Left lung (tissue), 14 donors: ENCODE measurements at places on chromosomes 12 and 14. TPM values are rescaled to one million over a fixed set of nuclear protein-coding genes. Genes with fewer than 3 reads are reported as not detected.
A peak's percentile ranks its signal among the peaks of the same experiment; 100 is the strongest.

- no peak for DNase-seq
These were observed 11.9 kb downstream of the ESPL1 start for GRCh38 chr12:53279888-53280498.

Gene FGF23
- 0.12 TPM for polyA plus RNA-seq

- DNase-seq, result no peak
These were observed 227.9 kb downstream of the SLC25A21 start for GRCh38 chr14:36944307-36945010.

Gene FAM90A1
- polyA plus RNA-seq, result 3.2 TPM

- no peak for DNase-seq
These were observed 33.9 kb downstream of the BHLHE41 start for GRCh38 chr12:26090836-26091510.

DNA sequence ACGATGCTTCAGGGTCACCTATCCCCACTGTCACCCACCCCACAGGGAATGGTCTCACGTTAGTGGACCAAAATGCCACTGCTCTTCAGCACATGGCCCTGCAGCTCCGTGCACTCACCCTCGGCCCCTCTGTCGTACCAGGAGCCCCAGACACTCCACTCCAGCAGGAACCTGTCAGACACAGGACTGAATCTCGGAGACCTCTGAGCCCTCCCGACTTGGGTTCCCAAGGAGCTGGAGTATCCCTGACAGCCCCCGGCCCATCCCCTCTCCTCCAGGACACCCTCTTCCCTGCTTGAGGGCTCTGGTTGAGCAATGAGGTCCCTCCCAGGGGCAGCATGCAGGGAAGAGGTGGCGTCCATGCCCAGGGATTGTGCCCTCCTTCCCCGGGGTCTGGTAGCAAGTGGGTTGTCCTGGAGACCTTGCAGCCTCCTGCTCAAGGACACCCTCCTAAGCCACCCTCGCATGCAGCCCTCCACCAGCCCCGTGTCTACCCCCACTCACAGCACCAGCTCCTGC, 20.4 kb upstream of the LRTM2 start:
- DNase-seq, result no peak

DNA sequence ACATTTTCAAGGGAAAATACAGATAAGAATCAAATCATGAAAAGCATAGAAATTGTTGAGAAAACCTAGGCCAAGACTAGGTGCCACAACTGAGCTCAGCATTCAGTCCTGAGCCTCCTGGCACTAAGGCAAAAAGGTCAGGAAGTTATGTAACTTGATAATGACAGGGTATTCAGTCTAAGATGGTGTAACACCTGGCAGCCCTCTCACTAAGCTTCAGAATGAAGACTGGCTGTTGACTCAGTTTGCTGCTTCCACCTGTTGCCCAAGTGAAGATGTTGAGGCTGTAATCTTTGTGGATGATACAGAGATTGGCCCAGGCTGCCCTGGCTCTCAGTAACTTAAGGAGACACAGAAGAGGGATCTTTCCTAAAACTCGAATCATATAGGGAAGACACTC, 19.6 kb downstream of the PROX2 start:
- no peak for DNase-seq

Gene ENDOU
- polyA plus RNA-seq, result 0.14 TPM

GRCh38 chr14:103349982-103350381, 15.9 kb downstream of the EIF5 start:
- DNase-seq, result no peak

GRCh38 chr12:96445691-96446583, 43.4 kb upstream of the CFAP54 start:
- DNase-seq, result no peak

Gene NKX2-1
- 118 TPM for polyA plus RNA-seq

Gene KLRC3
- 0.32 TPM for polyA plus RNA-seq

Gene CCDC60
- 0.47 TPM for polyA plus RNA-seq

DNA sequence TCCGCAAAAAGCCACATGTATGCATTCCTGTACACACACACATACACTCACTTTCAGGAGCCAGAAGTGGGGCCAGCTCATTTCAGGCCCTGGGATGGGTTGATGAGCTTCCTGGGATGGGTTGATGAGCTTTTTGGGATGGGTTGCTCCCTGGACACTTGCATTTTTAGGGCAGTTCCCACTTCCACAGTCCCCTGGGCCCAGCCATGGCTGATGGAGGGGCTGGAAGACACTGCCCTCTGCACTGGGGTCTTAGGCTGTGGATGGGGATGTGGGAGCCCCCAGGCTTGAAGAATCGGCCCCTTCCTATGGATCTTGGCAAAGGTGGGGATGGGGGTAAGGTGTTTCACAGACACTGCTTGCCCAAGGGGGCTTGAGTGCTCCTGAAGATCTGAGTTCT, 12.7 kb downstream of the ACVRL1 start:
- DNase-seq, result no peak

DNA sequence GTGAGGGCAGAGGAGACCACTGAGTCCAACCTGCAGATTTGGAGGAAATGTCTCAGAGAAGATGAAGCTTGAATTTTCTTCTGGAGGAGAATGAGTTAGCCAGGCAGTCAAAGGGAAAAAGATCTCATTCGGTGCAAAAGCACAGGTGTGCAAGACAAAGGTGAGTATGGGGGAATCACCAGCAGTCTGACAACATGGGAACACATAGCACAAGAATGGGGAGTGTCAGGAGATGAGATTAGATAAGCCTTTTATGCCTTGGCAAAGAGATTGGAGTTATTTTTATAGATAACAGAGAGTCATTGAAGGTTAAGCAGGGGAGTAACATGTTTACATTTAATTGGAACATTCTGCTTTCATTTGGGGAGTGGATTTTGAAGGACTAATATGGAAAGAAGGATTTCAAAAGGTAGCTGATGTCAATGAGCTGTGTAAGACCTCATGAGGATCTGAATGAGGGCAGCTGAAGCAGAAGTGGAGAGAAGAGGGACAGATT, 171.3 kb upstream of the NTF3 start:
- DNase-seq, result no peak

DNA sequence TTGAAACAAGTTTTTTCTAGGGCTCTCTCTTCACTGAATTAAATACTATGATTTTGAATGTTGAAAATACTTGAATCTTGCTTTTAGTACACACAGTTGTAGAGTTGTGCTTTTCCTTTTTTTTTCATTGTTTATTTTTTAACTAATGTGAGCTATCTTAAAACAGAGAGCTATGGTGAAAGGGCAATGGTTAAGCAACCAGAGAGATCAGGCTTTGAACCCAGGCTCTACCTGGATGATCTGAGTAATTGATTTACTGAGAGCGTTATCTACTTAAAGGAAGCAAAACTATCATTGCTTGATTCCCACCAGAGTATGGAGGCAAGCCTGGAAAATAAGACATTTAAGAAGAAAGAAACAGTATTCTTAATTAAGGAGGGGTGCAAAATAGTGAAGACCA, 138.6 kb downstream of the DUSP6 start:
- DNase-seq, result no peak

DNA sequence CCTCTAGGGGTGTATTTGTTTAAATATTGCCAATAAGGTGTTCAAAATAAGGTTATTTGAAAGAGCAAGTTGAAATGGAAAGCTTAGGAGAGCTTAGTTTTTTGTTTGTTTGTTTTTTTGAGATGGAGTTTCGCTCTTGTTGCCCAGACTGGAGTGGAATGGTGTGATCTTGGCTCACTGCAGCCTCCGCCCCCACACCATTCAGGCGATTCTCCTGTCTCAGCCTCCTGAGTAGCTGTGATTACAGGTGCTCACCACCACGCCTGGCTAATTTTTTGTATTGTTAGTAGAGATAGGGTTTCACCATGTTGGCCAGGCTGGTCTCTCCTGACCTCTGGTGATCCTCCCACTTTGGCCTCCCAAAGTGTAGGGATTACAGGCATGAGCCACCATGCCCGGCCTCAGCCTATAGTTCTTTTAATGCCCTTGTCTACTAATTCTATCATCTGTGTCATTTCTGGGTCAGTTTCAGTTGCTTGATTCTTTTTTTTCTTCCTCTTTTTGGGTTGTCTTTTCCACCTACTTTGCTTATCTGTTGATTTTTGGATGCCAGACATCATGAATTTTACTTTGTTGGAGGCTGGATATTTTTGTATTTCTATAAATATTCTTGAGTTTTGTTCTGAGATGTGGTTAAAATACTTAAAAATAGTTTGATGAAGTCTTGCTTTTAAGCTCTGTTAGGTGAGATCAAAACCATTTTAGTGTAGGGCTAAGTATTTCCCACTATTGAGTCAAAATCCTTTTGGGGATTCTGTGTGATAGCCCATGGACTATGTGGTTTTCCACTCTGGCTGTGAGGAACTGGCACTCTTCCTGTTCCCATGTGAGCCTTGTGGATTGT, 18.7 kb downstream of the RCOR1 start:
- DNase-seq, result no peak

Gene B3GNT4
- 1.3 TPM for polyA plus RNA-seq

Gene ZC2HC1C
- 4.9 TPM for polyA plus RNA-seq

Gene CPNE6
- not detected for polyA plus RNA-seq

- DNase-seq, result no peak
These were observed 16.2 kb downstream of the SLC7A8 start for GRCh38 chr14:23167116-23167847.

Gene NR4A1
- 73.2 TPM for polyA plus RNA-seq

Gene TAC3
- polyA plus RNA-seq, result 0.82 TPM

DNA sequence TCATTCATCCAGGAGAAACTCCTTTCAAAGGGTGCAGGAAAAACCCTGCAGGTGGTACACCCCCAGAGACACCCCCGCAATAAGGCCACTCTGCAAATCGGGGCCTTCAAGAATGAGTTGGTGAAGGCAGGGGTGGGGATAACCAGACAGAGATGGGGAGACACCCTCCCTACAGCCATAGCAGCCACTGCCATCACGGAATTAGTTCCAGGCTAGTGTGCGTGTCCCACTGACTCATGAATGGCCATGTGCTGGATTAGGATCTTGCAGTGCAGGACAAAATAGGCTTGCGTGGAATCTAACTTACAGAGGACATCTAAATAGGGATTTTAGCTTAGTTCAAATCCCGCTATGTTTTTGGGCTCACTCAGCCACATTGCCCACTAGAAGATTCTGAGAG, 37.8 kb downstream of the SPRING1 start:
- DNase-seq, result no peak

GRCh38 chr12:120224304-120225199, 23.6 kb upstream of the RPLP0 start:
- peak; percentile 80 for DNase-seq

- DNase-seq, result no peak
These were observed 130.8 kb downstream of the TMX1 start for GRCh38 chr14:51370758-51371386.

- DNase-seq, result no peak
These were observed 8.8 kb upstream of the KRT82 start for GRCh38 chr12:52414936-52415335.

Gene SLC35E3
- 21.5 TPM for polyA plus RNA-seq

DNA sequence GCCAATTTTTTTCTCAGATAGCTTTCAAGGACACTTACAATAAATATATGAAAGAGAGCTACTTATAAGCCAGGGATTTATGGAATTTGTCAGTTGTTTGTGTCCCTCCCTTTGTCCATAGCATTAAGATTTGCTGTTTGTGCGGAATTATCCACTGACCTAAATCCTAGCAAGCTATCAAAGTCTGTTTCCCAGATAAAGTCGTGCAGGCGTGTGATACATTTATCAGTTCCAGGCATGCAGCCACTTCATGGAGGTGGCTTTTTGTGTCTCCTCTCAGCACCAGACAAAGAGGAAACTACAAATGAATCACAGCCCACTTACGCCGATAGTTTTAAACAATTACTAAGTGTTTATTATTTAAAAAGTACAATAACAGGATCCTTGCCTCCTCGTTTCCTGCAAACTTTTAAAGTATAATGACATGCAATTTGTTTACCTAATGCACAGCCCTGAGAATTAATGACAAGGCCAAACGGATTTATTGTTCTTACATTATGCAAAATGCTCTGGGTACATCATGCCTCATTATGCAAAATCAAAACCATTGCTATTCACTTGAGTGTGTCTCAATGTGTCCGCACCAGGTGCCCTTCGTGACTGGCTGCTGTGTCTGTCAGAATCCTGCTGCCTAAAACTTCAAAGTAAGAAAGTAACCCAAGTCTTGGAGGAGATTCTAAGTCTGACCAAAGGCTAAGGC, 423.2 kb downstream of the GLT1D1 start:
- DNase-seq, result no peak

- DNase-seq, result no peak
These were observed 23.1 kb downstream of the ENTPD5 start for GRCh38 chr14:73995977-73996378.

GRCh38 chr12:68510397-68510796, 100.3 kb upstream of the RAP1B start:
- no peak for DNase-seq

- DNase-seq, result no peak
These were observed 9.8 kb upstream of the FKBP4 start for GRCh38 chr12:2785017-2785416.

- DNase-seq, result no peak
These were observed 77.1 kb downstream of the PLEKHA5 start for GRCh38 chr12:19206493-19207077.

DNA sequence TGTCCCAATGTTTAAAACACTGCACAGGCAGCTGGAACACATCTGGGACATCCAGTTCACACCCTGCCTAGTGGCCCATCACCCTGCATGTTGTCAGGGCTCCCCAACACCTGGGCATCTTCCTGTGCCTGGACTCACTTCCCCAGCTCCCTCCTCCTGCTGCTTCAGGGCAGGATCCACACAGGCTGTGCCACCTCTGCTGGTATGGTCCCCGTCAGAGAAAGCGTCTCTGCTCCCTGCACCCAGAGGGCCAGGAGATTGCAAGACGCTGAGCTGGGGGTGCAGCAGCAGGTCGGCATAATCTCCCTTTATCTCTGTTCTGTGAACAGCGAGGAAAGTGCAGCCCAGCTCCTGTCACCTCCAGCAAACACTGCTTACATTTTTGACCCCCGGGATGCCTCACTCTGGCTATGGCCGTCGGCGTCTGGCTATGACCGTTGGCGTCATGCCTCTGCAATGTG, 124.3 kb downstream of the ADGRD1 start:
- no peak for DNase-seq

DNA sequence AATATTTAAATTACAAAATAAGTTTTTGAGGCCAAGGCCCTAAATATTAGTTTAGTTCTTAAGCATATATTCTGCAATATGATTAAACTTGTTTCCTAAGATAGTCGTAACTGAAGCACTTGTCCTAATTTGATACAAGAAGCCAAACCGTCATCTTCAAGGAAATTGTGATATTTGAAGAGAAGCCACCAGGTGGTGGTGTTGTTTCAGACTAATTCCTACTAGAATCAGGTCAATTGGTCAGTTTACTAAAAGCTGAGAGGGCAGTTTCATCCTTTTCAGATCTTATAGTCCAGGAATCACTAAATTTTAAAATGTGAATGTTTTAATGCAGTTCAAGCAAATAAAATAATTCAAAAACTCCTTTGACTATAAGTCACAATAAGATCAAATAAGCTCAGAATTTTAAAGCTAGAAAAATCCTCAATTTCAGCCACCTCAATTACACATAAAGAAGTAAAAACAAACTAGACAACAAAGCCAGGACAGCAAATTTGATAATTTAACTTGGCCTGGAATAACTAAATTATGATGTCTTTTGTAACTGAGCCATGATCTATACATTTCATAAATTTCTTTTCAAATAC, 7.1 kb upstream of the ARL1 start:
- peak; percentile 58 for DNase-seq
